ENCODE measurements at places on chromosomes 2 and 18. TPM values are rescaled to one million over a fixed set of nuclear protein-coding genes. Genes with fewer than 3 reads are reported as not detected.

Gene PREPL
- 16.1 TPM for total RNA-seq

Gene INO80B
- total RNA-seq = 6.3 TPM

Gene RND3
- total RNA-seq = 23.0 TPM

Gene SUCLG1
- 55.0 TPM for total RNA-seq

Gene TTC39C
- 1.2 TPM for total RNA-seq

DNA sequence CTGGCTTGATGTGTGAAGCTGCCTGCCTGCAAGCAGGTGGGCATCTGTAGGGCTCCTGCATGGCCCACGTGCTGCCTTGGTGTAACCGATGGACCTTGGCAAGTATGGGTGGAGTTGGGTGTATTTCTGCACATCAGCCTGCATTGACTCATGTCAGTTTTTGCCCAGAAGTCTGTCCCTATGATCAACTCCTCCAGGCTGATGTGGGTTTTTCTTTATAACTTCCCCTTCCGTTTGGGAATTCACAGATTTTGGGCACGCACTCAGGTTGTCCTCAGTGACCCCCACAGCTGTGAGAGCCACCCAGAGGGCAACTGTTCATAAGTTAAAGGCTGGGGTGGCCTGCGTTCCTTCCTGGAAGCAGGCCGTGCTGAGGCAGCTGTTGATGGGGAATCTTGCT lies 123.3 kb downstream of the NCK2 start:
- peak; percentile 8 for DNase-seq

- DNase-seq = peak; percentile 43
Measured at GRCh38 chr2:58834404-58834803, 593.3 kb upstream of the FANCL start.

DNA sequence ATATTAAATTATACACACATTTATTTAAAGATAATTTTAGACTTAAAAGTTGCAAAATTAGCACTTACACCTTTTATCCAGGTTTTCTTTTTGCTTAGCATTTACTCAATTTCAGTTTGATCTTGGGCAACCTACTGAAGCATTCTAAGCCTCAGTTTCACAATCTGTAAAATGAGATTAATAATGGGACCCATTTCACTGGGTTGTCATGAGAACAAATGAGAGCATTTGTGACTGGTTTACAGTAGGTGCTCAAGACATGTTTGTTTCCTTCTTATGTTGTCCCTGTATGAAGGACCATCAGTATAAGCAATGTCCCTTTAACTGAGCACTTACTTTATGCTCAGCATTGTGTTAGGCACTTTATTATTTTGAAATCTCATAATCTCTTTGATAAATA lies 4.8 kb upstream of the FBLN7 start:
- no peak for DNase-seq

DNA sequence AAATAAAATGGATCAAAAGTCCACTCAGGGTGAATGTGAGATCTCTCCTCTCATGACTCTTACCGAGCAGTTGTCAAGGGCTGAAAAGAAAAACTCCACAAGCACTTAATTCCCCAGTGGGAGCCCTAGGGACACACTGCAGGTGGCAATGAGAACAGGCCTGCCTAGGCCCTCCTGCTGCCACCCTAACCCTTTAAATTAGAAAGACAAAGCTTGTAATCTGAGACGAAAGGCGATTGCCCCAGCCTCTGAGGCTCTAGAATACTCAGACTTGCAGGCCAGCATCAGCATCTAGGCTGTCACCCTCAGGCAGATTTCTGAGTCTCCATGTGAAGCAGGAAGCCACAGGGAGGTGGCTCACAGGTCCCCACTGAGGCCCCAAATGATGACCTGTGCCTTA lies 457.0 kb upstream of the MYT1L start:
- no peak for DNase-seq

- DNase-seq = peak; percentile 2
Measured at GRCh38 chr2:153477636-153478288, 800 bp downstream of the RPRM start.

DNA sequence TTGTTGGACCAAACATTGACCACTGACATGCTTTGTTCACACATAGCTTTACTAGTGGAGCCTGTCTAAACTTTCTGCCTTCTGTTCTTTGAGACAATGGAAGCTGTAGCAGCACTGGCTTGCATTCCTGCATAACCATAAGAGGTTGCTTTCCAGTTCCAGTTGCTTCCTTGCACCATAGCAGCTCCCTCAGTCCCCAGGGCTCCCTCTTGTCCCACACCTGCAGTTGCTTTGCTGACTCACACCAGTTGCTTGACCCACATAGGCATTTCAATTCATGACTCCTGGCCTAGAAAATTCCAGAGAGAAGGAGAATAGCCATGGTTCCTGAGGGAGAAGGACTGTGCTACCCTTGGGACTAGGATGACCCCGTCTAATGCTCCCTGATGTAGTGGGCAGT lies 20.9 kb downstream of the SGPP2 start:
- DNase-seq = no peak

- DNase-seq = no peak
Measured at GRCh38 chr2:221731432-221732145, 159.5 kb upstream of the EPHA4 start.
